ENCODE measurements at places on chromosomes 12 and 14.

GRCh38 chr14:101854366-101854765 is 92.9 kb downstream of the PPP2R5C start:
- peak; percentile 37 for DNase-seq

DNA sequence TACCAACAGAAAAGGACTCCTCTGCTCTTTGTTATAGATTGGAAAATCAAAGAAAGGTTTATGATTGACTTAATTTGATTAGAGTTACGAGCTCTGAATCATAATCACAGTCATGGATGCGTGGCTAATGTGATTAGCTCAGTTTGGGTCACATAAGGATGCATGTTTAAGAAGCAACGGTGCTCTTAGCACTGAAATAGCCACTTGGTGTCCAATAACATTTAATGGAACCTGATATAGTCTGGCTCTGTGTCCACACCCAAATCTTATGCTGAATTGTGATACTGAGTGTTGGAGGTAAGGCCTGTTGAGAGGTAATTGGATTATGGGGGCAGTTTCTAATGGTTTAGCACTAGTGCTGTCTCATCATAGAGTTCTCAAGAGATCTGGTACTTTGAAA is 501.6 kb downstream of the SLC6A15 start:
- DNase-seq = no peak

GRCh38 chr12:70120970-70121369 is 122.3 kb upstream of the CNOT2 start:
- DNase-seq = no peak

DNA sequence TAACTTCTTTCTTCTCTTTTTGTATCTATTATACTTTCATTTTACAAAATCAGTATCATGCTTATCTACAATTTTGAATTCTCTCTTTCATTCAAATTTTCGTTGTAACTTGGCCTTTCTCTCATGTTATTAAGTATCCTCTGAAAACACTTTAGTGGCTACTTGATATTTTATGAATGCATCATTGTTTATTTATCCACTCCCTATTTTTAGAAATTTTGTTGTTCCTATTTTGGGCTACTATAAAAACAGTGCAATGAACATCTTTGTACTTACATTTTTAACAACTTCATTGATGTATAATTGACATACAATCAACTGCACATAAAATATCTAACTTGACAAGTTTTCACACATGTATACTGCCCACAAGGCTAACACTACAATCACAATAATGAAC is 44.0 kb upstream of the AMIGO2 start:
- no peak for DNase-seq

DNA sequence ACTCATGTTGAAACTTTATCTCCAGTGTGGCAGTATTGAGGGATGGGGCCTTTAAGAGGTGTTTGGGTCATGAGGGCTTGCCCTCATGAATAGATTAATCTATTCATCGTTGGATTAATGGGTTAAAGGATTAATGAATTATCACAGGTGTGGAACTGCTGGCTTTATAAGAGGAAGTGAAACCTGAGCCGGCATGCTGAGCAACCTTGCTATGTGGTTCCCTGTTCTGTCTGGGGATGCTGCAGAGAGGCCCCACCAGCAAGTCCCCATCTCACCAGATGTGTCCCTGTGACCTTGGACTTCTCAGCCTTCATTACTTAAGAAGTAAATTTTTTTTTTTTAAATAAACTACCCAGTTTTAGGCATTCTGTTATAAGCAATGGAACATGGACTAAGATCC is 109.6 kb downstream of the DYRK2 start:
- no peak for DNase-seq

GRCh38 chr14:97283426-97283825 is 486.2 kb downstream of the VRK1 start:
- no peak for DNase-seq

DNA sequence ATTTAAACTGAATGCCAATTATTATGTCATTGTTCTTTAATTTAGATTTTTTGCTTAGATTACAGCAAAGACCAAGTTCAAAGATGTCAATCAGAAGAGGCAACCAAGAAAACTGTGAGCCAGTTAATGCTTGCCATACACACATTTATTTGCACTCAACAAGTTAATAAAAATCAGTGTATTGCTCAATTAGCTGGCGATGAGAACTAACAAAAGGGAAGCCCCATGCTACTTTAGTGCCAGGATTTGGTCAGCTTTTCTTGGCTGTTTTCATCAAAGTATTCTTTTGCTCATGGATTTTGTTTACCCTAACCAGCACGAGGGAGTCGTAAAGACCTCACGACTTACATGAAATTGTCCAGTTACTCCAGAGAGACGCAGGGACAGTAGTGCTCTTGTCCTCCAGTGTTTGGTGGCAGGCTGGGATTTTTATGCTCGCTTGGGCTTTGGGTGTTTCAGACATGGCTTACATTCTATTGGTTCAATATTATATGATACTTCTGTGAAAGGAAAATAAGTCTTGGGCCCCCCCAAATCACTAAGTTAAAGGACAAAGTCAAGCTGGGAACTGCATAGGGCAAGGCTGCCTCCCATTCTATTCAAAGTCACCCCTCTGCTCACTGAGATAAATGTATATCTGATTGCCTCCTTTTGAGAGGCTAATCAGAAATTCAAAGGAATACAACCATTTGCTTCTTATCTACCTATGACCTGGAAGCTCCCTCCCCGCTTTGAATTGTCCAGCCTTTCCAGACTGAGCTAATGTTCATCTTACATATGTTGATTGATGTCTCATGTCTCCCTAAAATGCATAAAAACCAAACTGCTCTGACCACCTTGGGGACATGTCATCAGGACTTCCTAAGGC is 7.4 kb upstream of the B4GALNT1 start:
- DNase-seq = no peak

Data from activated CD4-positive, alpha-beta T cell treated with anti-CD3 and anti-CD28 coated beads, Interleukin-2, amount 10 ng/mL, durations not matched to agents 7 days and 5 days (primary cell).